ENCODE measurements at places on chromosomes 11 and 22.

DNA sequence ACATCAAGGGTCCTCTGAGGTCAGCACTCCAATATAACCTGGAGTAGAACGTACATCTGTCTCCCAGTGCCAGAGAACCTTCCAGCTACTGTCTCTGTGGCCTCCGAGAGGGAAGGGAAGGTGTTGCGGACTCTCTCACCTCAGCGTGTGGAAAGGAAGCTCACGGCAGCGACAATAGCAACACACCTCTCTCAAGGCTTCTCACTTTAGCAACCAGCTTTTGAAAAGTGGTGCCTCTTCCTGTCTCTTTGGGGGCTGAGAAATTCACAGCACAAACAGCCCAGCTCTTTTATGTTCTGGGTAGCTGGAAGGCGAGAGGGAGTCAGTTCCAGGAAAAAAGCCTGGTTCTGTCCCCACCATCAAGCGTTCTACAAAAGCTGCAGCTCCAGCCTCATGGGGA is 156.9 kb upstream of the TBCEL start:
- no peak for DNase-seq

GRCh38 chr11:109914809-109915653 is 178.2 kb upstream of the ZC3H12C start:
- no peak for DNase-seq

- no peak for DNase-seq
These were observed 1259.5 kb downstream of the TBC1D22A start for GRCh38 chr22:48021991-48022401.

- DNase-seq: no peak
These were observed 107.2 kb downstream of the SCN3B start for GRCh38 chr11:123547180-123547579.

- no peak for DNase-seq
These were observed 14.6 kb downstream of the KCNJ1 start for GRCh38 chr11:128852327-128853023.

- DNase-seq: no peak
These were observed 392.2 kb downstream of the ETS1 start for GRCh38 chr11:128195057-128195751.

GRCh38 chr11:75734491-75735180 is 17.0 kb downstream of the MOGAT2 start:
- no peak for DNase-seq

- DNase-seq: peak; percentile 97
These were observed at the start of the genes BANF1 and EIF1AD for GRCh38 chr11:66001942-66002647. Gene BANF1 (plus strand): TSS chr11:66002503. CDS start chr11:66003251, 748 bp downstream. Gene EIF1AD (minus strand): TSS chr11:66002157. CDS start chr11:66000389, 1,768 bp downstream.

Measured in Caki2 (cell line).